ENCODE measurements at places on chromosomes 3 and 15.

DNA sequence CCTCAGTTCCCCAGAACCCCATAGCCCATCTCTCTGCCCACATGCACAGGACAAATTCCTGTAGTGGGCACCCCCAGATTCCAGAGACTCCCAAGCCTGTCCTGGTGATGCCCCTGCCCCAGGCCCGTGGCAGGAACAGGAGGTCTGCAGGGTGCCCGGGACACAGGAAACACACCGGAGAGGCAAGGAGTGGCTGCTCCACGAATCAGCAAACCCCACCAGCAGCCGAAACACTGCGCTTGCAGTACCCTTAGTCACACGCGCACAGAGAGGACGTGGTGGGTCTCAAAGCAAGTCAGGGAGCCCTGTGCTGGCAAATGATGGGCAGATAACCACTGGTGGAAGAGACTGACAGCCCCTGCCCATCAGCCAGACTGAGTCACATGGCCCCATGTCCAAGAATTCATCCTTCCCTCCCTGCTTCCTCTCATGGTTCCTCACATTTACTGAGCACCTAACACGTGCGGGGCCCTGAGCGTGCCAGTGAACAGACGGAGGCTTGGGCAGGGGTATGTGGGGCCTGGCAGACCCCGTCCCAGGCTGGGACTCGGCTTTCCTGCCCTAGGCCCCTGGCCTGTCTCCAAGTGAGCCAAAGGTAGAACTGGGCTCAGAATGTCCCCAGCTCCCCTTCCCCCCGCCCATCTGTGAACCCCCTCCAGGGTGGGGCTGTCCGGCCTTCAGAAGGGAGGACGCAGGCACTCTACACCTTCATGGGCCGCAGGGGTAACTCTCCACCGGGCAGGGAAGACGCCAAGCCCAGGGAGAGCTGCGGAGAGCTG is 130.4 kb upstream of the IQSEC1 start:
- no peak for DNase-seq

GRCh38 chr3:148500881-148501280 is 196.8 kb upstream of the AGTR1 start:
- no peak for DNase-seq

DNA sequence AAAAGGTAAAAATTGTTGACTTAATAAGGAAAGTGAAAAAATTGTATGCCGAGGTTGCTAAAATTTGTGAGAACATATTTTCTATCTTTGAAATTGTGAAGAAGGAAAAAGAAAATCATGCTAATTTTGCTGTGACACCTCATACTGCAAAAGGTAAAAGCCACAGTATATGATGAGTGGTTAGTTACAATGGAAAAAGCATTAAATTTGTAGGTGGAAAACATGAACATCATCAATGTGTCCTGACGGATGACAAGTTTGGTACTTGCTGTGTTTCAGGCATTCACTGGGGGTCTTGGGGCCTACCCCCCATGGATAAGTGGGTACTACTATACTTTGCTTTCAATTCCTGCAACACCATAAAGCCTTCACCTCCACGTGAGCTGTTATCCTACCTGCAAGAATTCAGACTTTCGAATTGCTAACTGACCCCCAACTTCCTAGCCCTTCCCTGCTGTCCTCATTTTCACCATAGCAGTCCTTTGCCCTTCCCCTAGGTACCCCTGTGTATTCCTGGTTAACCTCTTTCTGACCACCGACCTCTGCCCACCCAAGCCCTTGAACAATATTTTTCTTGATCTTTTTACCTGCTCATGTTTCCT is 62.4 kb downstream of the RAB7A start:
- DNase-seq = no peak

DNA sequence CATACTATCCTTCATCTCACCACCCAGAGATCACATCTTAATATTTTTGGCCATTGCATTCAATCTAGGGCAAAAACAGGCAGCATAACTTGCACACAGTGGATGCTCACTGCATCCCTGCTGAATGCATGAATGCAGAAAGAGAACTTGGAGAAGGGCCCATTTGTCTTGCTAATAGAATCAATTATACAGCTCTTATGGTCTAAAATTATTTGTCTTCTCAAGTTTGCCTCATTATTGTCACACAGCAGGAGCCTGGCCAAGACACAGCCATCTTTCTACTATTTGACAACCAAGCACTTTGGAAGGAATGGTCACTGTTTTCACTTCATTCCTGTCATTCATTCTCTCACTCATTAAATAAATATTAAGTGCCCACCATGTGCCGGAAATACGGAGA is 1.2 kb upstream of the ARHGEF26 start:
- DNase-seq = no peak

DNA sequence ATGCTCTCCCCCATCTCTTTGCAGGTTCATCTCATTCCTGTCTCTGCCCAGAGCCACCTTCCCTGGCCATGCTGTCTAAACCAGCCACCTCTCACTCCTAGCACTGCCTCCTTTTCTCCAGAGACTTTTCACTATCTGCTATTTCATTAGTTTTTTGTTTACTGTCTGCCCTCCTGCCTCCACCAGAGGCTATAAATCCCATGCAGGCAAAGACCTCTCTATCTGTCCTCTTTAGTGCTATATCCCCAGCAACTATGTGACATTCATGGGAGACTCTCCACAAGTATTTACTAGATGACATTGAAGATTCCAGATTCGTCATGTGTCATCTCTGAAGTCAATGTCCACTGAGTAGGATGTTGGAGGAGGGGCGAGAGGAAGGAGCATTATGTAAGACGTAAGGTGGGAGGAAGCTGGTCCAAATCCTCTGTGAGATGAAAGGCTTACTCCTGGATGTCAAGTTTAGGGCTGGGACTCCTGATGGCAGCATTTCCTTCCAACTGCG is 3.4 kb upstream of the FAM43A start:
- no peak for DNase-seq

DNA sequence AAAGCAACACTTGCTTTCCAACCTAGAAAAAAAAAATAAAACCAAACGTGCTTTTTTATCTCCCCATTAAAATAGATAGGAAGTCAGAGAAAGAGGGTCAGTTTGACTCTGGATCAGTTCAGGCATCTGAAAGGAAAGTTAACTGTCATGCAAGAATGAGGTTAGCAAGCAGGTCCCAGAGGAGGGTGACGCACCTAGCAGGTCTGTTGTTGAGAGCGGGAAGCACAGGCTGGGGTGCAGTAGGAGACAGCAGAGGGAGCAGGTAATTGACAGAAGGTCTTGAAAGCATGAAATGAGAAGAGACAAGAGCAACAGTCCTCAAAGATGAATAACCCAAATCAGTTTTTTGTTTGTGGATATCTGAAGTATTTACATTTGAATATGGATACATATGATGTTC is 82.5 kb downstream of the ANO10 start:
- no peak for DNase-seq

- no peak for DNase-seq
Observed at GRCh38 chr15:88246081-88246480, 10.5 kb downstream of the NTRK3 start.

DNA sequence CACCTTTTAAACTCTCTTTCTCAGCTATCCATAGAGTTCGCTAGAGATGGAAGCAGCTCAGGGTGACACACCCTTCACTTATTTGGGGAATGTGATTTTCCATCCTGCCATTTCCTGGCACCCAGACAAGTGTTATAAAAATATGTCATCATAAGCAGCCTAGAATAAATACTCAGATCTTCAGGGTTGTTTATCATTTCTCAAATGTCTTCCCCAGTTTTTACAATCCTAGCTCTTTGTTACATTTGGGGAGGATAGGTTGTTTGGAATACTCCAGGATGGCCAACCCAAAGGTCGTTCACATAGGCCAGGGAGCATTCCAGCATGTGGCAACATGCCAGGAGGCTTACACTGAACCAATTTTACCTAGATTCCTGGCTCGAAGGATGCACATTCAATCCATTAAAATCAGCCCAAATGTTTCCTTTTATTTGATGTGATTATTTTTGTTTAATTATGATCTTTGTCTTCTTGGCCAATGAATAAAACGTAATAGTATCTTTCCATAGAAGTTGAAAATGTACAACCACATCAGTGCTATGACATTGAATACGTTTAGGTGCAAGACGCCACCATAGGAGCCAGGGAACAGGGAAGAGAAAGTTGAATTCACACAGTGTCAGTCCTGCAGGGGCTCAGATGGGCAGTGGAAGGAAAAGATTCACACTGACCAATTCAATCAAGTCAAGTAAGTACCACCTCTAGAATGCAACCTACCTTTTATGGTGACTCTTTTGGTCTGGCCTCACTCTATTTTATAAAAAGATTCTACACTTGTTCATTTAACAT is 537.7 kb upstream of the MDFIC2 start:
- DNase-seq = no peak

- no peak for DNase-seq
Observed at GRCh38 chr3:156201411-156202405, 81.3 kb downstream of the KCNAB1 start.

GRCh38 chr3:10332481-10333348 is 11.8 kb upstream of the SEC13 start:
- DNase-seq = no peak

DNA sequence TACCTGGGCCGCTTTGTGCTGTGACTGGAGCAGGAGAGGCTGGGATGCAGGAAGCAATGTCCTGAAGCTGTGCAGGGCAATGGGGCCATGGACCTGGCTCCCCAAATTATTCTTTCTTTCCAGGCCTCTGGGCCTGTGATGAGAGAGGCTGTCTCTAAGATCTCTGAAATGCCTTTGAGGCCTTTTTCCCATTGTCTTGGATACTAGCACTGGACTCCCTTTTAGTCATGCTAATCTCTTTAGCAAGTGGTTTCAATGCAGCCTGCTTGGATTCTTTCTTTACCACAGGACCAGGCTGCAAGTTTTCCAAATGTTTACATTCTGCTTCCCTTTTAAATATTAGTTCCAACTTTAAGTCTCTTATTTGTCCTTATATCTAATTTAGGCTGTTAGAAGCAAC is 64.8 kb upstream of the SGO1 start:
- no peak for DNase-seq

- no peak for DNase-seq
Observed at GRCh38 chr15:26767169-26767670, 5.6 kb downstream of the GABRB3 start.

GRCh38 chr15:45666119-45666875 is 31.5 kb downstream of the SQOR start:
- no peak for DNase-seq

DNA sequence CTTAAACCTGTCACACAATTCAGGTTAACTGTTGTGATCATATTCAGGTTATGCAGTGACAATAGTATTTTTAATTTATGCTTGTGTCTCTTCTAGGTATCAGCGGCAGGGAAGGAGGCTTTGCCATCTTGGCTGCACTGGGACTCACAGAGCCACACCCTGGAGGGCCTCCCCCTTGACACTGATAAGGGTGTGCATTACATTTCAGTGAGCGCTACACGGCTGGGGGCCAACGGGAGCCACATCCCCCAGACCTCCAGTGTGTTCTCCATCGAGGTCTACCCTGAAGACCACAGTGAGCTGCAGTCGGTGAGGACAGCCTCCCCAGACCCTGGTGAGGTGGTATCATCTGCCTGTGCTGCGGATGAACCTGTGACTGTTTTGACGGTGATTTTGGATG is 23.6 kb upstream of the BSN start:
- no peak for DNase-seq

DNA sequence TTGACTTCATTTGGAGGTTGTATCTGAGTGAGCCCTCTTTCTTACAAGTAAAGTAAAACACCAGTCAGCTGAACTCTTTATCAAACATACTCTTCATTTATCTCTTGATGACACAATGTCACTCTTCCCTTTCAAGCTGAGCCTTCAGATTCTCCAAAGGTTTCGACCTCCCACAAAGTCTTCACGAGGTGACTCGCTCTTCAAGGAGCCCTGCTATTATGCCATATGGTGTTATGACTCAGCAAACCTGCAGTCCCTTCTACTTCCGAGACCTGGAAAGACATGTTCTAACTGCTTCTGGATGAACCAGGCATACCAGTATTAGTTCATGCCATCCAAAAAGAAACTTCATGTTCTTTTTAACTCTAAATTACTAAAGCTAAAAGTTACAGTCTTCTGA is 23.1 kb downstream of the AADAC start:
- DNase-seq = peak; percentile 79

DNA sequence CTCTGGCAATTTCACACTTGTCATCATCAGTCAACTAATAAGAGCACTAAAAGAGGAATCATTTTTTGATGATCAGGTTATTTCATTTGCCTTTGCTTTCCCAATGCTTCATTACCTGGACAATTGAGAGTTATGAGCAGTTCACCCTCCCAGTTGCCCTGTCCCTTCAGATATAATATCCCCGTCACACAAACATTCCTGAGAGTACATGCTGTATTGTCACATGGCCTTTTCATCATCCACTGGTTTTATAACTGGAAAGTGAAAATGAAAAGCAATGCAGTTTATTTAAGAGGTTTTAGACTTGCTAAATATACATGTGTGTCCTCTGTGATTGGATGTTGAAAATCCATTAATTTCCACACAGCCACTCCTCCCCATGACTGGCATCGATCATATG is 9.0 kb downstream of the RORA start:
- DNase-seq = no peak

DNA sequence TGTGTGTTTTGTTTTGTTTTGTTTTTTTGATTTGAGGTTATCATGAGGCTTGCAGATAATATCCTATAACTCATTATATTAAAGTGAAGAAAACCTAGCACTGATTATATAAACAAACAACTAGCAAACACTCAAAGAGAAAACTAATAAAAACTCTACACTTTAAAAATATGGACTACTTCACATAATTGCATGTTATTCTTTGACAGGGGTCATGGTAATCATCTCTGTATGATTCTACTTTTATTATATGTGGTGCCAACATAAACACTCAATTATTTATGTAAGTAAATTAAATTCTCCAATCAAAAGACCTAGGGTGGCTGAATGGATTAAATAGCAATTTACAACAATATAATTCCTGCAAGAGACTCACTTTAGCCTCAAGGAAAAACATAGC is 44.6 kb upstream of the P3H2 start:
- no peak for DNase-seq

DNA sequence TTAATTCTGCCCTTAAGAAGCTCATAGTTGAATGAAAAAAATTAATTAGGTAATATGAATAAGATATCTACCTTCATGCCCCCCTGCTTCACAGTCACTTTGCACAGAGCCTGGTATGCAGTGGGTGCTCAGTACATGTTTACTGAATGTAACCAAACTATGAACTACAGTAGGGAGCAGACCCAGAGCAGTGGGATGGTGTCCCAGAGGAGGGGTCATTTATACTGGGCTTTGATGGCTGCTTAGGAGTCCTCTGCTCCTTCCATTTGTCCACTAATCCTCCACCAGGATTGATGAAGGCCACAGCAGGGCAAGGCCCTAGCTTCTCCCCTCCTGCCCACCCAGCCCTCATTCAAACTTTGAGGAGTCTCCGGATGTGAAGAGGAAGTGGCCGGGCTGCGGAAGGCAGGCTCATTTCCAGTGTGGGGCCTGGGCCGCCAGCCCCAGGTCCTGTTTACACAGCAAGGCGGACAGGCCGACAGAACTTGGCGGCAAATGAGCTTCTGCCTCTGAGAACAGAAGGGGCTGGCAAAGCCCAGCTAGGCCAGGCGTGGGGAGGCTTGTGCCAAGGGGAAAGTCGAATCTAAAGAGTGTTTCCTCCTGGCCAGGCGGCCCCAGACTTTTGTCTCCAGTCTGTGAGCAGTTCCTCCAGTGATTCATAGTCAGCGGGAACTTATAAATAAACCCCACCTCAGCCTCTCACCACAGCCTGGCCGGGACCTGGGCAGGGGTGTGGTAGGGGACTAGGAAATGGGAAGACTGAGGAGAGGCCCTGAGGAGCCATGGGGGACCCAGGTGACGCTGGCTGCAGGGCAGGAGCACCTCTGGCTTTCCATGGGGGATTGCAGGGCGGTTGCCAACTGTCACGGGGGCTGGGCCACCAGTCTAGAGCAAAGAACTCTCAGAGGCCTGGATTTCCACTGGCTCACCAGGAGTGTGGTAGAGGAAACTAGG is 51.6 kb upstream of the LCTL start:
- DNase-seq = peak; percentile 96

GRCh38 chr15:95760508-95760907 is 570.0 kb upstream of the NR2F2 start:
- DNase-seq = no peak

Data from KBM-7 (cell line).